Smooth muscle cell of the pulmonary artery (primary cell): ENCODE measurements at places on chromosomes 6 and 20. TPM values are rescaled to one million over a fixed set of nuclear protein-coding genes. Genes with fewer than 3 reads are reported as not detected.

The MYLK4 gene
- total RNA-seq: 0.26 and 0.43 TPM in 2 replicates

The FAM217A gene
- not detected in 2 replicates for total RNA-seq

The SLC44A4 gene
- 0.20 TPM in 1 of 2 replicates, not detected in the other for total RNA-seq

The ZC3H12D gene
- 0.17 and 0.33 TPM in 2 replicates for total RNA-seq

The TEAD3 gene
- total RNA-seq: 16.1 and 16.2 TPM in 2 replicates

The MOG gene
- not detected in 2 replicates for total RNA-seq

The LTA gene
- not detected in 2 replicates for total RNA-seq

The CD40 gene
- total RNA-seq: 1.1 and 8.8 TPM in 2 replicates

The ERVFRD-1 gene
- total RNA-seq: not detected in 2 replicates

The KHDC1 gene
- 3.5 TPM in 2 replicates for total RNA-seq

The FAM209B gene
- total RNA-seq: not detected in 2 replicates

The RAD21L1 gene
- 0.13 and 0.53 TPM in 2 replicates for total RNA-seq

The TPBG gene
- total RNA-seq: 69.5 and 138 TPM in 2 replicates

The TRIM40 gene
- total RNA-seq: not detected in 2 replicates

The E2F1 gene
- total RNA-seq: 4.3 and 4.6 TPM in 2 replicates

The ZNF76 gene
- total RNA-seq: 16.7 and 20.7 TPM in 2 replicates

The SLC22A1 gene
- 0.40 and 0.46 TPM in 2 replicates for total RNA-seq

The LTB gene
- total RNA-seq: not detected in 2 replicates

The COL9A3 gene
- total RNA-seq: 0.39 and 0.50 TPM in 2 replicates

The ADAM33 gene
- 11.3 and 15.3 TPM in 2 replicates for total RNA-seq

The PROKR2 gene
- not detected in 2 replicates for total RNA-seq
